Vagina (tissue), 2 donors: ENCODE measurements at places on chromosomes 4 and X.

- no peak for DNase-seq
Observed at GRCh38 chr4:42425146-42426065, 28.1 kb downstream of the SHISA3 start.

DNA sequence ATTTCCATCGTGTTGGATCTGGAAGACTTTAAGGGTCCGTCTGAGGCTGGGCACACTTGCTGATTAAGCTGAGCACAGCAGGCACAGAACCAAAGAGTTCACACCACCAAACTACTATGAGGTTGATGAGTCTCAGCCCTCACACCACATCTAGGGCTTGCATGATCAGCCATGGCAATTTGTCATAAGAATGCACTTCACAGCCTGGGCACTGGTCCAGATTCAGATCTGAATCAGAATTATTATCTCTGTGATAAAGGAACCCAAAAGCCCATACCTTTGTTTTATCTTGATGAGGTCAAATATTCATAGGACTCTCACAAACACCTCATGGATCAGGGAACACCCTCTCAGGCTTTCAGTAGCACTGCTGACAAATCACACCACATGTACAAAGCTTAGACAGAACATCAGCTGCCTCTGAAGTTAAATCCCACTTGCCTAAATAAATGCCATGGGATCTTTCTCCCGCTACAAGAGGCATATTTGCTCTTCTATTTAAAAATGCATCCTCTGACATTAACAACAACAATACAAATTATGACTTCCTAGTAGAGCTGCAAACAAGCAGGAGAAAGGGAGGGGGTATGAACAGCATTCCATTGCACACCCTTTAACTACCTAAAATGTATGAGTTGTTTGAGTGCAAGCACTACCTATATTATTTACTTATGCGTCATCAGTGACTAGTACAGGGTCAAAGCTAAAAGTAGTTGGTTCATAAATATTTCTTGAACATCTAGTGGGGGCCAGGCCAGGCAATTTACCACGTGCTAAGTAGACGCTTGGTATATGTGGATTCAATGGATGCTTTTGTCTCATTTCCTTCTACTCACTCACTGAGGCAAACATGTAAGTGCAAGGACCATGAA, 186.3 kb upstream of the FGF13 start:
- no peak for DNase-seq

GRCh38 chr4:165967486-165967885, 94.4 kb downstream of the TLL1 start:
- DNase-seq, result no peak

DNA sequence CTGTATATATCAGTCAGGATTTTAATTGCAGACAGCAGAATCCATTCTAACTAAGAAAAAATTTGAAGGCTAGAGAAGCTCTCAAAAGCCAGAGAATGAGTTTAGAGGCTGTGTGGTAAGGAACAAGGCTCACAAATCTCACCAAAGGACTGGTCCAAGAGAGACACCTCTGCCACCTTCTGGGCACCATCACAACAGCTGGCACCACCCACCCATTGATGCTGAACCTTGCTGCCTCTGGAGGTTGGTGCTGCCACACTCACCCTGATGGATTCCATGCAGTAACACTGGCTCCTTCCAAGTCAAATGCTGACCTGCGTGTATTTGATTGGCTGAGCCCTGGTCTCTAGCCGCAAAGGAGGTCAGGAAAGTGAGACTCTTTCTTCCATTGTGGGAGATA, 100.8 kb downstream of the BEND2 start:
- DNase-seq, result no peak

GRCh38 chr4:25624616-25625015, 31.0 kb upstream of the SLC34A2 start:
- DNase-seq, result no peak

GRCh38 chrX:153569475-153569874, 29.5 kb downstream of the CCNQ start:
- DNase-seq, result no peak

DNA sequence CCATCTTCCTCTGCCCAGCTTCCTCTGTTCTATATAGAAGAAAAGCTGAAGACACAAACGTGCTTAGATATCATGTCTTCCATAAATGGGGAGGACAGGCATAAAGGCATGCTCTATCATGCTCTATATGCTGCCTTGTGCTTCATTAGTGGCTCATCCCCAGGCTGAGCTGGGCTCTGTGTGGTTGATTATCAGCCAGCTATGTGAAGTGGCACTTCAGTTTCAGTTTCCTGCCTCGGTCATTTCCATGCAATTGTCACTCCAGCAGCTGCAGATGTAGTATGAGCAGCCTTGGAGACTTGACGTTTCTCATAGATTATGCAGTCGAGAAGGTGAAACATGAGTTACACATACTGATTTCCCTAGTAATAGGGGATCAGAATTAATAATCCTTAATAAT, 106.2 kb downstream of the SYTL5 start:
- no peak for DNase-seq

- no peak for DNase-seq
Observed at GRCh38 chr4:22003878-22004277, 55.3 kb upstream of the KCNIP4 start.

DNA sequence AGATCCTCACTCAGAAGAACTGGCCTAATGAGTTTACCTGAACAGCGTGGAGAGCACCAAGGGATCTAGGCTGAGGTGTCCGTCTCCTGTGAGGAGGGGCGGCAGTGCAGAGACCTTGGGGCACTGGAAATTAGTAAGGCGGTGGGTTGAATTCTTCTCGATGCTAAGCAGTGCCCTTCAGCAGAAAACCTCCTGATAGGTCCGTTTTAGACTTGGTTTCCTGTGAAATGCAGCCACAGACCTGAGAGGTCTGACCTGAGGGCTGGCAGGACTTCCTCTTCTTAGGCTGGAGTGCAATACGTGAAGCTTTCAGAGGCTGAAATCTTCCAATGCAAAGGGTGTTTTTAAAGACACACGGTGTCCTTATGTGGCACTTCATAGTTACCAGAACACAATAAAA, at the start of gene CLNK:
TSS of gene CLNK (minus strand) at position 138 of the 400 bp plus-strand sequence. CDS start 16,899 bp downstream, outside the sequence.
- DNase-seq, result no peak

- no peak for DNase-seq
Observed at GRCh38 chr4:39933671-39934590, 43.8 kb downstream of the PDS5A start.

DNA sequence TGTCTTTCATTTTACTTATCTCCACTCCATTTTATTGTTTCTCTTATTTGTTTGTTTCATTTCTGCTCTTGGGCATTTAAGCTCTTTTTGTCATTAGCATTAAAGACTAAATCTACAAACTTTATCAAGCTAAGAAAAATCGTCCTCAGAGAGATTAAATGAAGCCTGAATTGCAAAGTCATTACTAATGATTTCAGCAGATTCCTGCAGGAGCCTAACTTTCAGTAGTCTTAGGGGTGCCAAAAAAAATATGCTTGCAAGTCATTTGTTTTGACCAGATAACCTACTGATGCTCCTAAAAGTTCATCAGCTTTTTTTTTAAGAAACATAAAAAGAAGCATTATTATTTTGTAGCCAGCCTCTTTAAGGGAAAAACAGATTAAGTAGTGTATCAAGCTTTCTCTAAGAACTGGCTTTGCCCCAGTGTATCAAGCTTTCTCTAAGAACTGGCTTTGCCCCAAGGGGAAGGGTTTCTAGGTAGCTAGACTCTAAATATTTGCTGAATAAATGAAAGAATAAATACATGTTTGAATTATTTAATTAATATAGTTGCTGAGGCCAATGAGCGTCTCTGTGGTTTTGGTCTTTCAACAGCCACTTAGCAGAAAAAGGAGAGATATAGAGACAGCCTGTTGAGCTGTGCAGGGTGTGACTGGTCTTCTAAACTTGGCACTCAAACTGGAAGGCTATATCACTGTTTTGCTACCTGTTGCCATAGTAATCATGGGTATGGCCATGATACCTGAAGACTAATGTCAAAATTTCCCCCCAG, 174.2 kb downstream of the BTC start:
- DNase-seq, result no peak

DNA sequence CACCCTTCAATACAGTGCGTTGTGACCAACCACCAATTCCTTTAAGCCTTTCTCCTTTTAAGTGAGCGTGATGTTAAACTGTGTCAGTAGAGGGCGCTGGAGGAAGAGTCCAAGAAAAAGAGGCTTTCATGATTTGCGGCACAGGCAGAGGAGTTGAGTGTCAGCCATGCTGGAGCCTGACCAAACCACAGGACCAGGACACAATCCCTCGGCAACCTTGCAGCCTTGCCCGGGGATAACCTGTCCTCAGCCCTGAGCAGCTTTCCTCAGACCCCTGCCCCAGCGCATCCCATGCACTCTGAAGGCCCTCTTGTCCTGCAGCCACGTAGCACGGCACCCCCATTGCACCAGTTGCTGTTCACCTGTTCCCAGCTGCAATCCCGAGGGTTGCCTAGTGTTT, 53.5 kb upstream of the SMIM31 start:
- DNase-seq, result no peak

GRCh38 chr4:52212702-52213101, 161.6 kb downstream of the SPATA18 start:
- DNase-seq, result no peak

GRCh38 chrX:107504006-107504405, 54.6 kb downstream of the FRMPD3 start:
- DNase-seq, result no peak

DNA sequence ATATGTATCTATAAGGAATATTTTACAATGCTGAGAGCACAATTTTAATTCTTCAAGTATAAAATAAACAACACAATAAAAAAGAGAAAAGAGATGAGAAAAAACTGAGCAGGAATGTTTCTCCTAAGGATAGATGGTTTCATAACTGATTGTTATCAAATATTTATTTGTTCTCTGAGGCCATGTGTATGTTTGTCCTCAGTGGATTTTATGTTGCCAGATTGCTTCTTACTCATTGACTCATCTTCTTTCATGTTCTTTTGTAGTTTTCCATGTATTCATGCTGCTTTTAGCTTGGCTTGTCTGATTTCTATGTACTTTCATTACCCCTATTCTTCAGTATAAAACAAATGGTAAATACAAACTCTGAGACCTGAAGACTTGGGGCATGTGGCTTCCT, 41.2 kb downstream of the NPY5R start:
- DNase-seq, result no peak

- DNase-seq, result no peak
Observed at GRCh38 chr4:113349430-113349829, 300.0 kb downstream of the ANK2 start.

- no peak for DNase-seq
Observed at GRCh38 chr4:145609481-145610427, 9.4 kb upstream of the MMAA start.

GRCh38 chr4:187283201-187283955, 559.7 kb upstream of the FAT1 start:
- DNase-seq, result no peak

DNA sequence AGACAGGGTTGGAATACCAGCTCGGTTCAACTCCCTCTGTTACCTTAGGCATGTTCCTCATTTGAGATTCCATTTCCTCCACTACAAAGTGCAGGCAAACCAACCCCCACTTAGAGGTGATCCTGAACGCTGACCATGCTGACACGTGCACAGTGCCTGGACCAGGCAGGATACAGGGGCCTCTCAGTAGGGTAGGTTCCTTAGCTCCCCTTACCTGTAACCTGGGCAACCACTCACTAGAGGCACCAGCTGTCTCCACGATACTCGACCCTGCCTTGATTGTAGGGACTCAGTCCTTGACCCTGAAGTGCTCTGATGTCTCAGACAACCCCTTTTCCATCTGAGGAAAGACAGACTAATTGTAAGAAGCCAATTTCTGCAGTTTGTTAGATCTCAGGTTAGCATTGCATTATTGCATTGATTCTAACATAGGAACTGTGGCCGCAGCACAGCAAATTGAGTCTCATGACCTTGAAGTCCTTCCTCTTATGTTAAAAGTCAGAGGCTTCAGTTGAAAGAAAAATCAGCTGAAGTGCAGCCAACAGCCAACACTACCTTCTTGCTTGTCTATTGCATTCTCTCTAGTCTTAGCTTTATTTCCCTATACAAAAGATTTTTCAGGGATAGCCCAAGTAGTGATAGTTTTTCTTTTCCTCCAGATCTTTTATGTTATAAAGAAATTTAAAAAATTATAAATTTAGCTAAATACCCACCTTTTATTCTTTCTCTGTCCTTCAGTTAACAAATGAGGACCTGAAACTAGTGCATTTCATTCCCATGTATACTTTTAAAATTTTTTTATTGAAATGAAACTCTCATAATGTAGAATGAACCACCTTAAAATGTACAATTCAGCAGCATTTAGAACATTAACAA, 11.2 kb upstream of the C1QTNF7 start:
- DNase-seq, result no peak

DNA sequence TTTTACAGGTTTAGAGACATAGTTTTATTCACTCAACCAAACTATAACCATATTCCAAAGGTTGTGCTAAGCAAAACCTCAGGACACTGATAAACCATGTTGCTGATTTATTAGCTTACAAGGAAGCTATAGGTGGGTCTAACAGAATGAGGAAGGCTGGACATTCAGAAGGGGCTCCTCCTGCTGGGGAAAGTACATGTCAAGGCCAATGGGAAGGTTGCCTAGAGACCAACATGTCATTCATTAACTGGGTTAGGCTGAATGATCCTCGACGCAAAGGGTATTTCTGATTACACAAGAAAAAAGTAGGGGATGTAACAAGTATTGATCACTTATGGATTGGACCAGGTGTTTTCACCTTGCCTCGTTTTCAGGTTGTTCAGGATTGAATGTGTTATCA, 30.3 kb downstream of the SLC10A6 start:
- no peak for DNase-seq

GRCh38 chrX:3268829-3269228, 77.6 kb downstream of the MXRA5 start:
- no peak for DNase-seq

GRCh38 chrX:71846429-71846828, 64.2 kb upstream of the NHSL2 start:
- no peak for DNase-seq

DNA sequence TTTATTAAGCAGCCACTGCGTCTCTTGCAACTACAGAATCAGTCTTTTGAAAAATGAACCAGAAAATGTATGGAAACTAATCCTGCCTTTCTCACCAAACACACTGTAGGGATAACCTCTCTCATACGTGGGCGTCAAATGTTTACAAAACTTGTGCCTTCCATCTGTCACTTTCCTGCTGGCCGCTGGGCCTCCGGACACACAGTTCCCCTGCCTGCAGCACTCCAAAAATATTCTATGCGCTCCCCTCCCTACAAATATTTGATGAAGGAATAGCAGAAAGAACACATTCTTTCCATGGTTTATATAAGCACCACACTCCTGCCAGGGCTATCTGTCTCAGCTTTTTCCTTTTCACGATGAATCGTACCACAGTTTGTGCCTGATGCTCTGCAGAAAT, 14.9 kb upstream of the CYTL1 start:
- DNase-seq, result no peak

DNA sequence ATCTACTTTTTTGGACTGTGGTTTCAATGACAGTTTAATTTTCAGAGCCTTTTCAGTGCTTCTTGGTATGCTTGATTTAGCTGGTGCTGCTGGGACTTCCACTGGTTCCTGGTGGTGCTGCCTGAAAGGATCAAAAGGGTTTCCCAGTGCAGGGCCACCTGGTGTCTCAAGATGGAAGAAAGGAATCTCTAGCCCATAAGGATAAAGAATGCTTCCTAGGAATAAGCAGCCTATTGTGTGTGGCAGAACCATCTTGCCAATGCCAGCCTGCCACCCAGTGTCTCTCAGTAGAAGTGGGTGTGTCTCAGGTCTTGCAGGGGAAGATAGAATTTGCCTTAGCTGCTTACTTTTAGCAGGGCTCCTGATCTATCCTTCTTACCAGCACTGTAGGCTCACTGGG, 15.0 kb upstream of the RAI2 start:
- no peak for DNase-seq

GRCh38 chr4:121517241-121517640, 136.4 kb upstream of the QRFPR start:
- DNase-seq, result no peak

GRCh38 chr4:8079031-8079885, 79.4 kb downstream of the ABLIM2 start:
- no peak for DNase-seq
